Fibroblast of skin of left biceps (primary cell): ENCODE measurements at places on chromosomes 3 and 15.

DNA sequence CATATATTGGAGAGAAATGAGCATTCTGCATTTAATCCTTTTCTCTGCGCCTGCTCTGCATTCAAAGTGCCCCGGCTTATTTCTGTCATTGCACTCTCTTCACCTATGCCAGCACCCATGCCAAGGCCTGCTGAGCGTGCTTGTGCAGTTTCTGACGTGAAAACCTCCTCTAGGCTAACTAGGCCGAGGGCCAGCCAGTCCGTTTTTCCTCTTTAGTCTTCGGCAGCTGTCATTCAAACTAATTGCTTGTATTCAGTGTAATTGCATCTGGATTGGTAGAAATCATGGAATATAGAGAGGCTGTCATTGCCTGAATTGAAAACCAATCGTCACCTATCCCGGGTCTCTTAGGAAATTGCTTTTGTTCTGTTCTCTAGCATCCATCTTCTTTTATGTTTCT lies 94.0 kb downstream of the ARPP21 start:
- no peak for DNase-seq

GRCh38 chr15:83794209-83794608 lies 140.3 kb downstream of the ADAMTSL3 start:
- DNase-seq = no peak

GRCh38 chr3:49929291-49930167 lies at the start of gene MON1A:
Gene MON1A (minus strand): TSS chr3:49929811. CDS start chr3:49913346, 16,465 bp downstream.
- peak; percentile 58 for DNase-seq

DNA sequence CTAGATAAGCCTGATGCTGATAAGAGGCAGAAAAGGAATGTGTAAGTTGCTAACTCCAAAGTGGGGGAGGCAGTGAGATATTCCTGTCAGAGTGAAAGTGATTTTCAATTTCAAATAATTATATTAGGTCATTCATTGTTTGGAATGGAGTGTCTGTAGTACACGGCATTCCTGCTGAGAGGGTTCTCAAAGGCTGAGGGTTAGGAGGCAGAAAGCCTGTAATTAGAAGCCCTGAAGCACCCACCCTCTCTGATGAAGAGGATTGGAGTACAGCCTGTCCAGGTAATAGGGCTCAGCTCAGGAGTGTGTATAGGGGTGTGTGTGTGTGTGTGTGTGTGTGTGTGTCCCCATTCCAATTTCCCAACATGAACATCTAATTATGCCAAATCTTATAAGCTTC lies 486.8 kb downstream of the MAGI1 start:
- no peak for DNase-seq

- DNase-seq = no peak
Measured at GRCh38 chr3:72003936-72004335, 219.0 kb upstream of the PROK2 start.

- DNase-seq = no peak
Measured at GRCh38 chr3:71245971-71246880, 337.3 kb downstream of the FOXP1 start.

DNA sequence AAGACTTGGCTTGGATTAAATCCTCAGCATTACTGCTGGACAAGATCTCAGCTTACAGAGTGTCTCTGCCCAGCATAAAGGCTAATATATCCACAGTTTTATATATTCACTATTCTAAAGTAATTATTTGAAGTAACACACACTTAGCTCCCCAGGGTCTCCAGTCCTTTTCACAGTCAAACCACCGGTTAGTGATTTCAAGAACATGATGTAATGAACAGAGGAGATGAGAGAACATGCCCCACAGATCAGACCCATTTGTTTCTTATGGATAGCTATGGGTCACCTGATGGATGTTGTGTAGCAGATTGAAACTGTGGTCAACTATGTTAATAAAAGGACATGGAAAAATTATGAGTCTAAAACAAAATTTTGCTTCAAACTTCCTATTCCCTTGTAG lies 44.8 kb upstream of the MRPL3 start:
- no peak for DNase-seq

GRCh38 chr3:73796382-73796781 lies 171.6 kb upstream of the PDZRN3 start:
- DNase-seq = no peak

GRCh38 chr15:31098491-31098917 lies 3.0 kb downstream of the TRPM1 start:
- DNase-seq = no peak

- DNase-seq = no peak
Measured at GRCh38 chr3:40713306-40713705, 188.5 kb downstream of the ZNF621 start.

DNA sequence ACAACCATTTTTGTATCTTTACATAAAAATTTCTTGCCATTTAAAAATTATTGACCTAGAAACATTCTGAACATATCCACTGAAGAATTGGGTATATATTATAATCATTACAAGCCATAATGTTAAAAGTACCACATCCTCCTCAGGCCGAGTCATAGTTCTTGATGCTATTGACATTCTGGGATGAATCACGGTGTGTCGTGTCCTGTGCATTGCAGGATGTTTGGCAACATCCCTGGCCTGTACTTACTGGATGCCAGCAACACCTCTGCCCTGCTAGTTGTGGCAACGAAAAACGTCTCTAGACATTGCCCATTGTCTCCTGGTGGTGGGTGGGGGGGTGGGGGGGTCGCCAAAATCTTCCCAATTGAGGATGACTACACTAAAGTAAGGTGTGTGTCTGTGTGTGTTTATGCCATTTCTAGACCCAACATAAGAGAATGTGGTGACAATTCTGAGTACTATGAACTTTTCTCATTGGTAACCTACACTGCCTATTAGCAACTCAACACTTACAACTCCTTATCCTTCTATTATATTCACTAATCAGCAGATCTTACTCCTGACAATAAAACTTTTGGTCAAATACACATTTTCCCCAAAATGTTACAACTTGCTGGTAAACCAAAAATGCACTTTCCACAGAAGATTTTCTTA lies 471.6 kb downstream of the FOXP1 start:
- no peak for DNase-seq

DNA sequence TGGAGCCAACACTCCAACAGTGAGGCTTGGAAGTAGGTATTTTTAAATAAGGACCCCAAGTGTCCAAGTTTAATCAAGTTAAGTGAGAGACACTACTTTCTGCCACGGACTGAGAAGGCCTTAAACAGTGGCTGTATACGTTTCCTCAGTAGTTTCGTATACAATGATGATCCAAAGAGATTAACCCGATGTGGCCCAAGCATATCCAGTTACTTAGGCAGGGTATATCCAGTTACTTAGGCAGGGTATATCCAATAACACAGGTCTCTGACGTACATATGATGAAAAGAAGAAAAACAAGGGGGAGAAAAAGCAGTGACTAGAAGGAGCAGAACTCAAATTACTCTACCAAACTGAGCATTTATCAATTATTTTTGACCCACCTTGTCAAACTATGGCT lies 591.4 kb downstream of the FOXP1 start:
- no peak for DNase-seq

- DNase-seq = no peak
Measured at GRCh38 chr15:84669726-84670125, 11.7 kb upstream of the NMB start.

DNA sequence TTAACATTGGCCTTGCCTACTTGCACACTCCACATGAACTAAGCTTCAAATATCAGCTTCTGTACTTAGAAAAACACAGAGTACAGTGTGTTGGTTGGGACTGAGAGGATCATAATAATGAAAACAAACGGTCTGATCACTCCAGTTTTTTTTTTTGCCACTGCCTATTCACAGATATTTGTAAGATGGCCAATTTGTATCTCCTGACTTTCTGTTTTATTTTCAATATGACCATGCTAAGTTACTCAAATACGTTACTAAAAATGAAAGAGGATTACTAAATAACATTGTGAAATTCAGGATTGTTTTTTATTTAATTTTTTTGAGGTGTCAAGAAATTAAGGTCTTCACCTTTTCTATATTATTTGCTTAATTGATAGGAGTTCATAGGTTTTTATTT lies 595.1 kb downstream of the TUSC7 start:
- no peak for DNase-seq

DNA sequence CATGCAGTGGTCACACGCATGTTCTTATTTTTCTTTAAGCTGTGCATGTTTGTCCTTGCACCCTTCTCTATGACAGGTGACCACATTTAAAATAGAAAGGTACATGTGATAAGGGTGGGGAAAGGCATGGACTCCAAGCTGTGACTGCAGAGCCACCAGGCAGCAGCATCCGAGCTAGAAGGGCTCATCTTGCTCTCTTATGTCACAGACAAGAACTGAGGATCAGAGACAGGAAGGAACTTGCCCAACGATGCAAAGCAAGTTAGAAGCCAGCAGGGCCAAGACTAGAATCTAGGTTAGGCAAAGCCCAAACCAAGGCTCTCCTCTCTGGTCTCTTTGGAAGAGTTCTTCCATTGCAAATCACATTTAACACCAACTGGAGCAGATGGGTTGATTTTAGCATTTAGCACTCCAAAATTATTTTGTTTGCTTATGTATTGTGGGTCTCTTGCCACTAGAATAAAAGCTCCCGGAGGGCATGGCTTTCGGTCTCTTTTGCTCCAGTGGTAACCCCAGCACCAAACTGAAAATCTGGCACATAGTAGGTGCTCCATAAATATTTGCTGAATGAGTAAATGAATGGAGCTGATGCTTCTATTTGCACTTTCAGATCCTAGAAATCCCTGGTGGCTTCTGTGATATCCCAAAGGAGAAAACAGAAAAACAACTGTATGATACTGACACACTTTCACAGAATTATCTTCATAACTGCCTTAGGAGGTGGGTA lies 84.3 kb downstream of the IQSEC1 start:
- no peak for DNase-seq

DNA sequence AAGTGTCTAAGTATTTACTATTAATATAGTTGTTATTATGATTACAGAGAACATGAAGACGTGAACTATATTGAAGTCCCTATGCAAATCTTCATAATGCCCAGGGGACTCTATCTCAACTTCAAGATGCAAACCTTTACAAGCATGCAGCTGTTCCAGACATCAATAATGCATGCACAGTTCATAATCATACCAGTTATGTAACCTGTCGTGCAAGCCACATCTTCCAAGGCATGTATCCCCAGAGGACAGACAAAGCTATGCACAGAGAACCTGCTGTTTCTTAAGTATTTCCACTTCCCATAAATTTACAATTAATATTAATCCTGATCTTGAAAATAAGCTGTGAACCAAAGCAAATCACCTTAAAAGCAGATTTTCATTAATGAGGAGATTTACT lies 534.1 kb downstream of the TUSC7 start:
- DNase-seq = no peak

- no peak for DNase-seq
Measured at GRCh38 chr15:77533578-77534430, 98.9 kb downstream of the LINGO1 start.

DNA sequence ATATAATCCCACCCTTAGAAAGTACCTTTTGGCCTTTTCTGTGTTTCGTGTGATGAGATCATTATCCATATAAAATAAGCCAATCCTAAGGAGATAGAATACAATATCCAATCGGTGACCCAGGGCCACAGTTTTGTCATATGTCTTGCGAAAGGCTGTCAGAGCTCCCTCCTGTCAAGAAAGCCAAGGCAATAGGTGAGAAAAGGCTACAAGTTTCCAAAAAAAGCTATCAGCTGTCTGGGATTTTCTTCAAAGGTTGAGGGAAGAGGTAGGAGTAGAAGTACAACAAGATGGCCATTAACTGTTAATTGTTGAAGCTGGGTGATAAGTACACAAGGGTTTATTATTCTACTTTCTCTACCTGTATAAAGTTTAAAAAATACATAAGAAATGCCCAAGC lies 4.0 kb downstream of the PSMD6 start:
- no peak for DNase-seq

GRCh38 chr15:26891448-26892181 lies 24.8 kb downstream of the GABRA5 start:
- peak; percentile 42 for DNase-seq

DNA sequence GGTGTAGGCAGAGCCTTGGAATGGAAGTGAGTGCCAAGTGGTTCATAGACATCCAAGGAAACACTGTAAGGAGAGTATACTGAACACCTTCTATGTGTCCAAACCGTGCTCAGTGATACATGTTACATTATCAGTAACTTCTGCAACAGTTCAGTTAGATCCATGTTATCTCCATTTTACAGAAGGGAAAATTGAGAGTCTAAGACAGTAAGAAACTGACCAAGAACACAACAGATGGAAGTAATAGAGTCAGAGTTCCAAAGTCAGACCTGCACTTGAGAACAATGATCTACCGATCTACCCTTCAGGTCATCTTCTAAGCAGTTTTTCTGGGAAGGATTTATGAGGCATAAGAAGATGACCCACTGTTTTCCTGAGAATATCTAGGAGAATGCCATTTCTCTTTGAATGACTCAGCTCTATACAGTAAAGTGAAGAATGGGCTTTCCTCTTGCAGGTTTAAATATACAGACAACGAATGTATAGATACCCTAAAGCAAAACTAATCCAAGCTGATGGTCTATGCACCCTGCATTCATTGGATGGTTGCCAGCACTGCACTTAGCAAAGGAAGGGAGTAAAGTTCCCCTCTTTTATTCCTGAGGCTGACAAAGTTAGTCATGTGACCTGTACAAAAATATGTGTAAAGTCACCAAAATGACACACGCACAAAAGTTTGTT lies 604.1 kb upstream of the MDFIC2 start:
- DNase-seq = no peak

GRCh38 chr15:48834756-48835155 lies 23.9 kb upstream of the CEP152 start:
- DNase-seq = no peak

GRCh38 chr3:193906849-193907410 lies 229.0 kb upstream of the HES1 start:
- DNase-seq = no peak

GRCh38 chr3:194741916-194742315 lies 56.2 kb downstream of the FAM43A start:
- DNase-seq = no peak

GRCh38 chr15:98920091-98920880 lies 87.3 kb downstream of the PGPEP1L start:
- no peak for DNase-seq

GRCh38 chr3:59559721-59560435 lies 510.1 kb upstream of the CFAP20DC start:
- DNase-seq = peak; percentile 95

- DNase-seq = no peak
Measured at GRCh38 chr3:44970926-44971490, 5.0 kb downstream of the ZDHHC3 start.

GRCh38 chr3:103495186-103495585 lies 1060.4 kb downstream of the ZPLD1 start:
- DNase-seq = no peak

GRCh38 chr3:157755233-157755632 lies 252.0 kb upstream of the VEPH1 start:
- no peak for DNase-seq

- DNase-seq = no peak
Measured at GRCh38 chr3:140896997-140897396, 44.6 kb upstream of the SLC25A36 start.

- DNase-seq = no peak
Measured at GRCh38 chr3:193378706-193379105, at the start of gene ATP13A5. Gene ATP13A5 (minus strand): TSS chr3:193378753. CDS start chr3:193378725, 28 bp downstream.
